AG09309 (cell line): ENCODE measurements at places on chromosomes 12 and 14.

DNA sequence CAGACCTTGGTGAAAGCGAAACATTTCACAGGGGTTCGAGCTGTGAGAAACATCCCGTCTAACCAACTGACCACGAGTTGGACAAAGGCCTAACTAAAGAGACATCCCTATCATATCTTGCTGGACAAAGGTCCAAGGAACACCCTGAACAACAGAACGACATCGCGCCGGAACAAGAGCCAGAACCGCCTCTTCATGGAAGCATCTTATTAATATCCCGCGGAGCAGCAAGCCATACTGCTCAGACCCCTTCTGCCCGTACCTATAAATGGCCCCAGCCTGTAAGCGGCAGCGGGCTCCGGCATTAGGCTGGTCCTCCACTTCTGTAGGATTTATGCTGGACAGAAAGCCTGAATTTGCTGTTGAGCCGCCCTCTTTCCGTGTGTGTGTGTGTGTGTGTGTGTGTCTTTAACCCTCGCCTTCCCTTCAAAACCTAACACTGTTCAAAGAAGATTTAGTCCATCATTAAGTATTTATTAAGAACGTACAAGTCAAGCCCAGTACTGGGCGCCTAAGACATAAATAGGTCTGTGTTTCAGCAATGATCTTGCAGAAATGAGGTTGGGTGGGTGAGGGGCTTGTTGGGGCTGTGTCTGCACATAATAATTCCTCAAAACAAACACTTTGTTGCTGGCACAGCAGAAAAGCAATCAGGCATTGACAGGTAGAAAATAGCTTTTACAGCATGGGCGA lies 1.9 kb downstream of the SLC6A15 start:
- DNase-seq, result no peak

DNA sequence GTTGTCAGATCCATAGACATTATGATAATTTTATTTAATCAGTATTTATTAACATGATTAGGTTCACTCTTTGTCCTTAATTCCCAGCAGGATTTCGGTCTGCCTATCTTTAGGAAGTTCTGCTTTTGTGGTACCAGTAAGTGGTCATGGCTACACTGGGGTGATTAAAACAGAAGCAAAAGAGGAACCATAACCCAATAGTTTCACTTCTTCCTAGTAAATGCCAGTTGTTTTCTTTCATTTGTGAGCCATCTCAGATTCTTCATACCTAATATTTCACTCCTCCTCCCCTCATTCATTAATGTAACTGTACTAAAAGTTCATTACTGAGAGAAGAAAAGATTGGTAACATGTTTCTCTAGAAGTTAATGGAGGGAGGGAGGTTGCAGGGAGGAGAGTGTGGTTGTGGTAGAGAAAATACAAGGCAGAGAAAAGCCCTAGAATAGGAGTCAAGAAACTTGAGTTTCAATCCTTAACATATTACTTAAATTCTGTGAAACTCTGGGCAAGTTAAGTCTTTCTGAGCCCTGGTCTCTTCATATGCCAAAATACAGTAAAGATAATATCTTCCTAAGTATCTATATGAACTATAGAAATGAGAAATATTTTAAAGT lies 101.2 kb downstream of the PEBP1 start:
- DNase-seq, result no peak

DNA sequence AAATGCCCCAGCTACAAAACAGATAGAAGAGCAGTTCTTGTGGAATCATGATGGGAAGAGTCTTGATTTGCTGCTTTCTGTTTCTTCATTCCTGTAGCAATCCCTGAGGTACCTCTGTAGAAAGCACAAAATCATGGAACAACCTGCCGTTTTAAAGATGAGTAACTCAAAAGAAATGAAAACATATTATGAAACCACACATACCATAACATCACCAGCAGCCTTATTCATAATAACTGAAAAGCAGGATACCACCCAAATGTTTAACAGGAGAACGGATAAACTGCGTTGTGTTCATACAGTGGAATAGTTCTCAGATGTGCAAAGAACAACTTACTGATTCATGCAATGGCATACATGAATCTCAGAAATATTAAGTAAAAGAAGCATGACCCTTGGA lies 188.1 kb downstream of the RGS6 start:
- no peak for DNase-seq

GRCh38 chr12:104653730-104654664 lies 197.2 kb downstream of the CHST11 start:
- no peak for DNase-seq

- DNase-seq, result peak; percentile 62
Observed at GRCh38 chr12:92136965-92137721, 8.5 kb downstream of the BTG1 start.

GRCh38 chr12:45572114-45572513 lies 157.4 kb upstream of the ARID2 start:
- DNase-seq, result no peak

- no peak for DNase-seq
Observed at GRCh38 chr14:23364164-23365035, 572 bp downstream of the EFS start.

GRCh38 chr14:76936483-76936882 lies 92.0 kb downstream of the IRF2BPL start:
- no peak for DNase-seq

- no peak for DNase-seq
Observed at GRCh38 chr12:92414170-92415070, 268.8 kb upstream of the BTG1 start.
